IPS-NIHi11 (cell line): ENCODE measurements at places on chromosomes 16 and 17.
A peak's percentile ranks its signal among the peaks of the same experiment; 100 is the strongest.

- peak; percentile 42 for DNase-seq
These were observed 22.9 kb upstream of the CDH13 start for GRCh38 chr16:82603784-82604411.

- no peak for DNase-seq
These were observed 18.8 kb upstream of the LASP1NB start for GRCh38 chr17:38906460-38907228.

DNA sequence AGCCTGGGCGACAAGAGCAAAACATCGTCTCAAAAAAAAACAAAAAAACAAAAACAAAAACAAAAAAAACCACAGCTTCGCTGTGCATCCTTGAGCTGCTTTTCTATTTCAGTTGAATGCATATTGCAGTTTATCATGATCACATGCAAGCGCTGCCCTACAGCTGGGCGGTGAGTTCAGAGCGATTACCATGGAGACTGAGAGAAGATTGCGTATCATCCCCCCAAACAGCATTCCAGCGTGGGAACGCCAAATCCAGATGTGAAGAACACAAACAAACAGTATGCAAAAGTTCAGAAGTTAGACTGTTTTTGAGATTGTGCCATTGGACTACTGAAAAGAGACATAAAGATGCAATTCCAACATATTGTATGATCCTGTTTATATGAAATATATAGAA is 15.1 kb upstream of the SLC52A1 start:
- DNase-seq = no peak

DNA sequence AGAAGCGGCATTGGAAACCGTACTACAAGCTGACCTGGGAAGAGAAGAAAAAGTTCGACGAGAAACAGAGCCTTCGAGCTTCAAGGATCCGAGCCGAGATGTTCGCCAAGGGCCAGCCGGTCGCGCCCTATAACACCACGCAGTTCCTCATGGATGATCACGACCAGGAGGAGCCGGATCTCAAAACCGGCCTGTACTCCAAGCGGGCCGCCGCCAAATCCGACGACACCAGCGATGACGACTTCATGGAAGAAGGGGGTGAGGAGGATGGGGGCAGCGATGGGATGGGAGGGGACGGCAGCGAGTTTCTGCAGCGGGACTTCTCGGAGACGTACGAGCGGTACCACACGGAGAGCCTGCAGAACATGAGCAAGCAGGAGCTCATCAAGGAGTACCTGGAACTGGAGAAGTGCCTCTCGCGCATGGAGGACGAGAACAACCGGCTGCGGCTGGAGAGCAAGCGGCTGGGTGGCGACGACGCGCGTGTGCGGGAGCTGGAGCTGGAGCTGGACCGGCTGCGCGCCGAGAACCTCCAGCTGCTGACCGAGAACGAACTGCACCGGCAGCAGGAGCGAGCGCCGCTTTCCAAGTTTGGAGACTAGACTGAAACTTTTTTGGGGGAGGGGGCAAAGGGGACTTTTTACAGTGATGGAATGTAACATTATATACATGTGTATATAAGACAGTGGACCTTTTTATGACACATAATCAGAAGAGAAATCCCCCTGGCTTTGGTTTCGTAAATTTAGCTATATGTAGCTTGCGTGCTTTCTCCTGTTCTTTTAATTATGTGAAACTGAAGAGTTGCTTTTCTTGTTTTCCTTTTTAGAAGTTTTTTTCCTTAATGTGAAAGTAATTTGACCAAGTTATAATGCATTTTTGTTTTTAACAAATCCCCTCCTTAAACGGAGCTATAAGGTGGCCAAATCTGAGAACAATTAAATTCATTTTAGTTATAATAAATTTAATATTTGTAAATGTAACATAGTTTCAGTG is 1.7 kb downstream of the HEXIM1 start:
- DNase-seq = peak; percentile 14

DNA sequence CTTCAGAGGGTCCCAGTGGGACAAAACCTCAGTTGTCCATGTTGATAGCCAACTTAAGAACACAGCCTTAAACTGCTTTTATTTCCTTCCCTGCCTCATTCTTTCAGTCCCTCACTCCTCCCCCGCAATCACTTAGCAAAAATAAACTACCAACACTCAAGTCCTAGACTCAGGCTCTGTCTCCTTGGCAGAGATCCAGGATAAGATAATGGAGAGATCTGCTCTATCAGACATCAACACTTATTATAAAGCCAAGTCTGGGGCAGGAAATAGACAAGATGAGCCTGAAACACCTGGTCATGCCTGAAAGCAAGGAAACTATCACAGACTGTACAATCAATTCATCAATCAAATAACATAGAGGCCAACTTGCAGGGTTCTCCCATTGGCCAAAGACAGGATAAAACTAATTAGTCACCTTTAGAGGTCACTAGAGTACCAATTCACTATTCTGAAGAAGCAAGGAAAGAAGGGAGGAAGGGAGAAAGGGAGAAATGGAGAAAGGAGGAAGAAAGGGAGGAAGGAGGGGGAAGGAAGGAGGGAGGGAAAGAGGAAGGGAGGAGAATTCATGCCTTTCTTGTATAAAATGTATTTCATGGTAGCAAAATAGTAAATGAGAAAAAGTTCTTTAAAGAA is 15.7 kb downstream of the HYDIN start:
- DNase-seq = peak; percentile 27

- no peak for DNase-seq
These were observed 71.5 kb downstream of the SEC14L1 start for GRCh38 chr17:77212081-77212832.

DNA sequence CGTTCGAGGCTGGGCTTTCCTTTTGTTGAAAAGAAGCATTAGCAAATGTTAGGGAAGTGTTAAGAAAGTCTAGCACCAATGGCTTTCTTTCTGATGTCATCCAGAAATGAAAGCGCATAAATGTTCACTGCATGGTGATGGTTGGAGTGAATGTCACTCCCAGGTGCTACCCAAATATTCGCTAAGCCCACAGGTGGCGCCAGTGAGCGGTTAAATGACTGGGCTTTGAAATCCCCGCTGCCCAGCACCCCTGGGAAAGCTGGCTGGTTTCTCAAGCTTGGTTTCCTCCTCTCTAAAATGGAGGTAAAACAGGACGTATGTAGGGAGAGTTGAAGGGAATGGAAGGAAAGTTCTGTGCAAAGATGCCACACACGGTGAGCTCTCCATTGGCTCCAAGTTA is 104.4 kb downstream of the IRX5 start:
- peak; percentile 80 for DNase-seq

DNA sequence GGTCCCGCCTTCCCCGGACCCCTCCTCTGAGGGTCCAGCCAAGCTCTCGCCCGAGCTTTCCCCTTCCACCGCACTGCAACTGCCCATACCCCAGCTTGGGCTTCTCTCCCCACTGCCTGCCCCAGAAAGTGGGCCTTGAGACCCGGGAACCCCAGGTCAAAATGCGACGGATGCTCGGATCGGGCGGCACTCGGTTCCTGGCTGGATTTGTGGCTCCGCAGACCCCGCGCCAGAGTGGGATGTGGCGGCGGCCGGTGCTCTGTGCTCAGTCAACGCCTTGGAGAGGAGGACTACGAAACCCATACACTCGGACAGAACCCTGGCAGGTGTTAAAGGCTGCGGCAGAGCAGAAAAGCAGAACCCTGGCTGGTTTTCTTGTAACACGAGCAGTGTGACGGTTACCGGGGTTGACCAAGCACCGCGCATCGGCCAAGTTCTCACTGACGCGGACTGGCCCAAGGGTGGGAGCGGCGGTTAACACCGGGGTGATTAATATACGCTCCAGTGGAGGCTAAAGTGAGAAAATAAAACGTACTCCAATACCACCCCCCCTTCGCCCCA is 885 bp upstream of the SLFN13 start:
- DNase-seq = peak; percentile 15

GRCh38 chr16:78513838-78514237 is 414.4 kb downstream of the WWOX start:
- no peak for DNase-seq

GRCh38 chr16:58638148-58639036 is 8.8 kb upstream of the CNOT1 start:
- DNase-seq = peak; percentile 37

DNA sequence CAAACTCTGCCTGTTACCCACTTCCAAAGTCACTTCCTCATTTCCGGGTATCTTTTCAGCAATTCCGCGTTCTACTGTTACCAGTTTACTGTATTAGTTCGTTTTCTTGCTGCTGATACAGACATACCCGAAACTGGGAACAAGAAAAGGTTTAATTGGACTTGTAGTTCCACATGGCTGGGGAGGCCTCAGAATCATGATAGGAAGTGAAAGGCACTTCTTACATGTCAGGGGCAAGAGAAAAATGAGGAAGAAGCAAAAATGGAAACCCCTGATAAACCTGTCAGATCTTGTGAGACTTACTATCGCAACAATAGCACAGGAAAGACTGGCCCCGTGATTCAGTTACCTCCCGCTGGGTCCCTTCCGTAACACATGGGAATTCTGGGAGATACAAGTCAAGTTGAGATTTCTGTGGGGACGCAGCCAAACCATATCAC is 30.9 kb downstream of the PAFAH1B1 start:
- no peak for DNase-seq

DNA sequence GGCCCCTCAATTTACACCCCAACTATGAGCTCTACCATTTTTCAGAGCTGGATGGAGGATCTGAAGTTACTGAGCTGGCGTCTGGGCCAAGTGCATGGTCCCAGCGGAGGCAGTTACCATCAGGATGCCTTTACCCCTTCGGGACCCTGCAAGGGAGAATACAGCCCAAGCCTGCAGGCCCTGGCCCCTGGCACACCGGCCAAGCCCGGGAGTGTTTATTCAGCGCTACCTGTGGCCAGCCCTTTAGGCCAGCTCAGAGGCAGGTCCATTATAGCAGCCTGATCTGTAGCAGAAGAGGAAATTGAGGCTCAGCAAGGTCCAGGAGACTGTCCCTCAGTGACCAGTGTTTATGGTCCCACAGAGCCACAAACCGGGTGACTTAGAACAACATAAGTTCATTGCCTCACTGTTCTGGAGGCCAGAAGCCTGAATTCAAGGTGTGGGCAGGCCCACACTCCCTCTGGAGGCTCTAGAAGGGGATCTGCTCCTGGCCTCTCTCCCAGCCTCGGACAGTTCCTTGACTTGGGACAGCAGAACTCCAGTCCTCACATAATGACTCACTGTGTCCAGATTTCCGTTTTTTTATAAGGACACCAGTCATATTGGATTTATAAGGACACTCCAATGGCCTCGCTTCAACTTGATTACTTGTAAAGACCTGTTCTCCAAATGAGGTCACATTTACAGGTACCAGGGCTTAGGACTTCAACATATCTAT is 8.8 kb downstream of the SEC14L5 start:
- DNase-seq = no peak

- DNase-seq = peak; percentile 74
These were observed 60.1 kb downstream of the AIPL1 start for GRCh38 chr17:6374761-6375312.

- no peak for DNase-seq
These were observed 23.0 kb upstream of the CYLD start for GRCh38 chr16:50718761-50719400.

DNA sequence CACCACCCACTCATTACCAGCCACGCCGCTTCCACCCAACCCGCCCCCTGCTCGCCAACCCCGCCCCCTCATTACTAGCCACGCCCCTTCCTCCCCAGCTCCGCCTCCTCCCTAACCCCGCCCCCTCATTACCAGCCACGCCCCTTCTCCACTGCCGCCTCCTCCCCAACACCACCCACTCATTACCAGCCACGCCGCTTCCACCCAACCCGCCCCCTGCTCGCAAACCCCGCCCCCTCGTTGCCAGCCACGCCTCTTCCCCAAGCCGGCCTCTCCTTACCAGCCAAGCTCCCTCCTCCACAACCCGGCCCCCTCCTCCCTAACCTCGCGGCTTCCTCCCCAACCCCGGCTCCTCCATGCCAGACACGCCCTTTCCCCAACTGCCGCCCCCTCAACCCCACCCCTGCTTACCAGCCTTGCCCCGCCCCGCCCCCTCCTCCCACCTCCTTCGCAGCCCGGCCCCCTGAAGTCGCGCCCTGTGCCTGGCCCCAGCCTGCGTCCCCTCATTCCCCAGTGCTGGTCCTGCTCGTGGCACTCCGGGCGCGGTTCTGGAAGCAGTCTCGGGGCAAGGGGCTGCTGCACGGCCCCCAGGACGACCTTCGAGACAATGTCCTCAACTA is 7.3 kb downstream of the SLC22A31 start:
- DNase-seq = peak; percentile 90

GRCh38 chr17:34235389-34236028 is 19.6 kb upstream of the CCL2 start:
- no peak for DNase-seq

DNA sequence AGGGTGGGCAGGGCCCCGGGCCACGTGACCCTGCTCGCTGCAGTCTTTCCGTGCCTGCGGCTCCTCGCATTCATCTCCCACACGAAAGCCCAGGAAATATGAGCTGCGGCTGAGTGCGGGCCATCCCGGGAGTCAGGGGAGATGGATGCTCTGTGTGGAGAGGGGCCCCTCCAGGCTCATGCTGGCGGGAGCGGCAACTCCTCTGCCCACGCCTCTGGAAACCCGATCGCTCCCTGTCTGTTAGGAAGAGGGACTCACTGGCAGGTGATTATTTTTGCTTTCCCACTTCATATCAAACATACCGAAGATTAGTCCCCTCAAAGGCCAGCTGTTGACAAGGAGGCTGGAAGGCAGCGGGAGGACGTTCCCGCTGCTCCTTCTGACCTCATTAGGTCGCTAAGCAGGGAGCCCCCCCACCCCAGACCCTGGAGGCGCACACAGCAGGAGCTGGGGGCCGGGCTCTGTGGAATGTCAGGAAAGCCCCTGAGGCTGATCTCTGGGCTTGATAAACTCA is 228.5 kb downstream of the FOXL1 start:
- peak; percentile 74 for DNase-seq

- DNase-seq = no peak
These were observed 31.0 kb downstream of the CDH13 start for GRCh38 chr16:82657786-82658185.

GRCh38 chr17:35548978-35549377 is 11.5 kb upstream of the SLFN12L start:
- DNase-seq = no peak

DNA sequence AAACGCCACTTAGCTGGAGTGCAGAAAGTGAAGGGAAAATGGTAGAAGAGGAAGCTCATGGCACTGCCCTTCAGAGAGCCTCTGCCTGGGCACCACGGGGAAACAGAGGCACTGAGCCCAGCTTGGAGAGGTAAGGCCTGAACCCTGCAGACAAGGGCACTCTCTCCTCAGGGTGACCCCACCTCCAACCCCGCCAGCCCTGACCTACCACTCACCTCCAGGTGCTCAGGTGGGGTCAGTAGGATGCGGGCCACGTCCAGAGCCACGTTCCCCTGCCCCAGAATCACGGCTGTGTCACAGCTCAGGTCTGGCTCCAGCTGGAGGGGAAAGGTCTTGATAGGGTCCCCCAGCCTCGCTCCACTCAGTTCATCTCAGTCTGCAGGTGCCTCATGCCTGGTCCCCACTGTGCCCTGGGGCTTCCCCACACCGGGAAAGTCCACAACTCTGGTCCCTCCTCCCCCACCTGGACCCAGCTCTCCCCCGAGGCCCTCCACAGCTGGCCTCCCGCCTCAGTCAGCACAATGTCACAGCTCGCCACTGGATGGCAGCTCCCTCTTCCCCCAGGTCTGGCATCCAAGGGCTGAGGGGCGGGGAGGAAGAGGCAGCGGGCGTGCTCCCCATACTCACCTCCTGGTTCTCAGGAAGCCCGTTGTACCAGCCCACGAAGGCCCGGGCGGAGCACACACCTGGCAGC is 6.0 kb upstream of the GRIN2C start:
- peak; percentile 70 for DNase-seq
